Right forelimb (tissue), 1 donor: ENCODE measurements at places on chromosomes 5 and 9.

GRCh38 chr9:22463205-22463604 lies 16.6 kb downstream of the DMRTA1 start:
- DNase-seq, result no peak

DNA sequence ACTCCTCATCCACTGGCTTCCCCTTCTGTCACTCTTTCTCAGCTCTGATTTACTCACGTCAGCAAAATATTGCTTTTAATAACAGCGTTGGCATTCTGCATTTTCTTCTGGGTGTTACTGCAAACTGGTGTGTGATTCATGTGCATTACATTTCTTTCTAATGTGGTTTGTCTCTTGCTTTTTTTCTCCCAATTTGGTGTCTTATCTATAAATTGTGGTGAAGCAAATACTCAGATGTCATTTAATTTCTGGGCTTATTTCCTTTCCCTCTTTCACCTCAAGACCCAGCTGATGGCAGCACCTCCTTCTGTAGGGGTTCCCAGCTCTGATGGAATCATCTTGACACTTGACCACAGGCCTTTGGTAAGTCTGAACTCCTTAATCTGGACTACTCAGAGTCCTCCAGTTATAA lies 180.7 kb upstream of the ZNF618 start:
- peak; percentile 2 for DNase-seq

DNA sequence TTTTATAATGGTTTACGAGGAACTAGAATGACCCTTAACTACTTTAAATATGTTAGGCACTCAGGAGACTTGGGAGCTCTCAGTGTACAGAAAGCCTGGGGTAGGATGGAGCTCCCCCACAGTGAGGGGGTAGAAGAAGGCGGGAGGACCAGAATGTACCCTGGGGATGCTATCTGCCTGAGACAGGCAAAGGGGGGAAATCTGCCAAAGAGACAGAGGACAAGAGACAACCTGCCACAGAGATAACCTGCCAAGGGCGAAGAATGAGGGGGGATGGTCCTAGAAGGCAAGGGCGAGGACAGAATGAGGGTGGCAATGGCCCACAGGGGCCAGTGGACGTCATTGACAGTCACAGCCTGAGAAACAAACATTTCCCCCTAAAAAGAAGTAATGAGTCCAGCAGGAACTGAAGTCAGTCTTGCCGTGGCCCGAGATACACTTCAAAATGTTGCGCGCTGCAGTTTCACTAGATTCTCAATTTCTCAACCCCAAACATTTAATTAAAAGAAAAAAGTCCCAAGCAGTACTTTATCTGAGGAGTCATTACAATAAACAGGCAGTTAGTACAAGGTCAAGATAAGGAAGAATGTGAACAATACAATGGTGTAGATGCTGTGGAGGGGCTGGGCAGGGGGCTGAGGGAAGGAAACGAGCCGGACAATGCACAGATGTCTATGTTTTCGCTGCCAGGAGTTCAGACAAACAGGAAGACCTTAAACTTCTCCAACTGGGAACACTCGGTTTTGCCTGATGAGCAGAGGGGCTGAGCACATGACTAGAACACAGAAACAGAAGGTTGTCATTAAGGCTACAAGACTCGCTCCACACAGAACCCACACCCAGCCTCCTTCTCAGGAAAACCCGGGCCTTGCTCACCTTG lies 125.0 kb downstream of the LHFPL2 start:
- no peak for DNase-seq

DNA sequence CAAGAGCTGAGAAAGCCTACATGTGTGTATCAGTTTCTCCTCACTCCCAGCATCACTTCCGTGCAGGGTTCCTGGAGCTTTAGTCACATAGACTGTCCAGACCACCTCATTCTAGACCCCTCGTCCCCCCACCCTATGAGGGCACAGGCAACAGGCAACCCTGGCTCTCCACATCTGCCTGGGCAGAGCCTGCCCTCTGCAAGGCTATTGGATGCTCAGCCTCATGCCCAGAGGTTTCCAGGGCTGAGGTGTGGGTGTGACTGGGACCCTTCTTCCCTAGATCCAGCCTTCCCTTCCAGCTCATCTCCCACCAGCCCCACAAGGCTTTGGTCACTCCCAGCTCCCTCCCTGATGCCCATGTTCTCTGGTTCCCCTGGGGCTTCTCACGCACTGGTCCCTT lies 161.4 kb downstream of the PAX5 start:
- no peak for DNase-seq

DNA sequence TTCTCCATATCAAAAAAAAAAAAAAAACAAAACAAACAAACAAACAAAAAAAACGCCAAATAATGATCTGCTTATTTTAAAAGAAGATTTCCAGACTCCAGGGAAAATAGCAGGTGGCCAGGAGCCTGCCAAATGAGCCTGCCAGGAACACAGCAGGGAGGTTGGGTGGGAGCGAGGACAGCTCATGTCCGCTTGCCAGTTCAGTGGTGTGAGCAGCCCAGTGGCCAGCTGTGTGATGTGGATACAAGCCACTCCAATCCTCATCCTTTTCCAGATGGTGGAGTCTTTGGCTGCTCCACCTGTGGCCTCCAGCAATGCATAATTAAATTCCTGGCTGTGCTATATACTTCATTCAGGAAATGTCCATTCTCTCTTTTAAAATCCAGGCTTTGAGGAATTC lies 1025.1 kb upstream of the C9orf72 start:
- DNase-seq, result peak; percentile 46

GRCh38 chr5:78760366-78760765 lies 111.8 kb upstream of the LHFPL2 start:
- no peak for DNase-seq

DNA sequence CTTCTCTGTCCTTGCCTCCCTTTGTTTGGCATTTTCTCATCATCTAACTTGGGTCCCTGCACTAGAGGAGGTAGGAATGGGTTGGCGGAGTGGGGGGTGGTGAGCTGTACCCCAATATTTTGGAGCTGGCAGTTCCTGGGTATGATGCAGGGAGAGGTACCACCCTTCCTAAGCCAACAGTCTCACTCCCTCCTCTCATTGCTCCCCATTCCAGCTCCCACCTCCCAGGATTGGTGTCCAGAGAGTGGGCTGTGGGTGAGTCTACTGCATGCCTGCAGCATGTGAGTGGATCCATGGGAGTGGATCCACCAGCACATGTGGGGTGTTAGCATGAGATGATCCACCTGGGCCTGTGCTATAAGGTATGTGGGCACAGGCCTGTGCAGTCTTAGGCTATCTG lies 22.2 kb upstream of the MYORG start:
- DNase-seq, result no peak

- no peak for DNase-seq
These were observed 30.4 kb downstream of the NUDT12 start for GRCh38 chr5:103532086-103532734.

- no peak for DNase-seq
These were observed 32.2 kb downstream of the ANKS6 start for GRCh38 chr9:98763986-98764745.

DNA sequence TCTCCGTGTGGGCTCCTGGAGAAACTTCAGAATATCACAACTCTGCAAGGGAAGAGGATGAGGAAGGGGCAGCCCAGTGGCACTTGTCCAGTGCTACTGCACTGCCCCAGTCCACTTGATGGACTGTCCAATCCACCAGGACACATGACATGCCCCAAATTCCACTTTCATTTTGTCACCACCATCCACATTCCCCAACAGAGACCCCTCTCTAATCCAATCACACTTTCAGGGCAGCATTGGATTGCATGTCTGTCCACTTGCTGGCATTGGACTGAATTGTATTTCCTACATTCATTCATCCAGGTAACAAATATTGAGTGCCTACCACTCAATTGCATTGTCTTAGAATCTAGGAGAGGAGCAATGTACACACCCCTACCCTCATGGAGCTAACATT lies 14.8 kb downstream of the HBEGF start:
- no peak for DNase-seq

DNA sequence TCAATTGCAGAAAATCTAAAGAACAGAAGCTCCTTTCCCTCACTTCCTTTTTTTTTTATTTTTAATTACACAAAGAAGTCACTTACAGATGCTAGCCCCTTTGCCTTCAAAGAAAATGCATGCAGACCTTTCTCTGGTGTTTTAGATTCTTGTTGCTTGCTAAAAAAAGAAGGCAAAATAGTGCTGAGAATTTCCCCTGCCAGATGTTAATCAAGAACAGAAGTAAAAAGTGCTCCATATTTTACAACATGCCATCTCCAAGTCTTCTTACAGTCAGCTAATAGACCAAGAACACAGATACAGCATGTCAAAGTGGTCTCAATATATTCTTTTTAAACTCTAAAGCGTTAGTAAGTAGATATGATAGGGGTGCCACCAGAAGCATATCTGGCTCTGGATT lies 142.8 kb upstream of the RGMB start:
- DNase-seq, result no peak

DNA sequence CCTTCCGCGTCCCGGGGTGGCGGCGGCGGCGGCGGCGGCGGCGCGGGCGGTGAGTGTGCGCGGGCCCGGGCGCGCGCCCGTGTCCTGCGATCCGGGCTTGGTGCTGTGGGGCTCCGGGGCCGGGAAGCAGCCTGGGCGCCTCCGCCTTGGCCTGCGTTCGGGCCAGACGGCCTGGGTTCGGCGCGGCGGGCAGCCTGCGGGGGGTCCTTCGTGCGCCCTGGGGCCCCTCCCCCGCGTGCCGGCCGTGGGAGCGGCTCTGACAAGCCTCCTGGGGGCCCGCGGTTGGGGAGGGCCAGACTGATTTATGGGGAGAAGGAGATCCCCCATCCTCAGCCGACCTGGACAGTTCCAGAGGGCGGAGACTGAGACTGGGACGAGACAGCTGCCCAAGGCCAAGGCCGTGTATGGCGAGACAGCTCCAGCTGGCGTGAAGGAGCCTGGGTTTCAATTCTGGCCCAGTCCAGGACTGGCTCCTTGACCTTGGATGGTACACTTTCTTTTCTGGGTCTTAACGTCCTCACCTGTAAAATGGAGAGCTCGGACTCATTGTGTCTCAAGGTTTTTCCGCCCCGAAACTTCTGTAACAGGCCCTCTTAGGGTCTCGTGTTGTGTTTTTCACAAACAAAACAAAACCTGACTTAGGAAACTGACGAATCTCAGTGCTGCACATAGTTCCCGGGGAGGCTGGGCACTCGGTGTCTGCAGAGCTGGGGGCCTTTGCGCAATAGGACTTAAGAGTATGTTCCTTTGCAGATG lies 603 bp downstream of the TMEM268 start:
- DNase-seq, result peak; percentile 79

DNA sequence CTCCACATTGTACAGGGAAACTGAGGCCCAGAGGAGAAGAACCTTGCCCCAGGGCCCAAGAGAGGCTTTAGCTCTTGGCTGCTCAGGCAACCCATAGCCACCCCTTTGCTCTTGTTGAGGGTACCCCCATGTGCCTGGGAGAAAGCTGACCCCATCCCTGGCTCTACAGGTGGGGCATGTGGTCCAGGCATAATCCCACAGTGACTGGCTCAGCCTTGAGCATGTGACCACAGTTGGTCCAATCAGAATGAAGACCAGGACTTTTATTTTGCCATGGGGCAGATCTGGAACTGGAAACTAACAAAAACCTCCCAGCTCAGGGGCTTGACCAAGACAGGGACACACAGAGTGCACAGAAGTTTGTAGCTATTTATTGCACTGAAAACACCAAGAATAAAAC lies 29.3 kb downstream of the SLC6A7 start:
- DNase-seq, result no peak

DNA sequence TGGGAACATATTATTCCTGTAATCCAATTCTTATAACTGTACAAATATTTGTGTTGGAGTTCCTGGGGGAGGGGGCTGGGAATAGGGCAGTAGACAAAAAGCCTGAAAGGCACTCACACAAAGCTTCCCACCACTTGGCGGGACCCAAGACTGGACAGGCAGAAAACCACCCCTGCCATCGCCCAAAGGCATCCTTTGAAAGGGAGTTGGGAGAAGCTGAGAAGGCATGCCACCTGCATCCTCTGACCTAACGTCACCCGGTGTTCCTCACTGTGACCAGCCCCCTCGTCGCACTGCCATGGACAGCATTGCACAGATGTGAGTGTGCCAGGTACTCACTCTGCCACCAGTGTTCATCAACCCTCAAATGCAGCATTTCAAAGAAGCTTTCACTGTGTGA lies 80.6 kb upstream of the SMIM23 start:
- no peak for DNase-seq

DNA sequence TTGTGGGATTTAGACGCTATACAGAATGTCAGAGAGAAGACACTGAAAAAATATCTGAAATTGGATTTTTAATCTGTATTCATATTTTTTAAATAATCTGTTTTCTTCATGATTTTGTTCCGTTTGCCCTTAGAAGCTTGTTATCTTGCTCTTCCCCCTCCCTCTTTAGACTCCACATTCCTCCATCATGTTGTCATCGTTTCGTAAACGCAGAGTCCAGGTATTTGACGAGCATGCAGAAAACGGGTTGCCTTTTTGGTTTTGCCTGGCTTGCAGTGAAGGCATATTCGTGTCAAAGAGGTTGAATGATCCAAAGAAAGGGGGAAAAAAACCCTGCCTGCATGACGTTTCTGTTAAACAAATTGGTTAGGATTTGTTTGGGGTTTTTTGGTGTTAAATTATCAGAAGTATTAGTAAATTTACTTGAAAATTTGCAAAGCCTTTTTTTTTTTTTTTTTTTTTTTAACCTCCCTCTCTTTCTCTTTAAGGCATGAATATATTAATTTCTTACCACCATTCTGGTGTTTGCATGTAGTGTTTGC lies 2.9 kb downstream of the SPTAN1 start:
- DNase-seq, result no peak
